ENCODE measurements at places on chromosomes 6 and 20. TPM values are rescaled to one million over a fixed set of nuclear protein-coding genes. Genes with fewer than 3 reads are reported as not detected.

GRCh38 chr20:10002866-10003265 is 31.9 kb upstream of the ANKEF1 start:
- no peak for DNase-seq

DNA sequence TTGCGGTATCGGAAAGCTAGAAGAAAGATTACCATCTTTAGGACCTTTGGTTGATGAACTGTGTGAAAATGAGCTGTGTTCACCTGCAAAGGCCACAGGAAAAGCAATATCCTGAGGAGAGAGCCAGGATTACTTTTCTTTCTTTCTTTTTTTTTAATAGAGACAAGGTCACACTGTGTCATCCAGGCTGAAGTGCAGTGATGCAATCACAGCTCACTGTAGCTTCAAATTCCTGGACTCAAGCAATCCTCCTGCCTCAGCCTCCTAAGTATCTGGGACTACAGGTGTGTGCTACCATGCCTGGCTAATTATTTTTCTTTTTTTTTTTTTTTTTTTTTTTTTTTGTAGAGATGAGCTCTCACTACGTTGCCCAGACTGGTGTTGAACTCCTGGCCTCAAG is 17.2 kb downstream of the FAM184A start:
- no peak for DNase-seq

GRCh38 chr6:163608204-163608644 is 193.7 kb downstream of the QKI start:
- DNase-seq: no peak

- DNase-seq: no peak
Observed at GRCh38 chr20:16062661-16063581, 510.3 kb downstream of the KIF16B start.

DNA sequence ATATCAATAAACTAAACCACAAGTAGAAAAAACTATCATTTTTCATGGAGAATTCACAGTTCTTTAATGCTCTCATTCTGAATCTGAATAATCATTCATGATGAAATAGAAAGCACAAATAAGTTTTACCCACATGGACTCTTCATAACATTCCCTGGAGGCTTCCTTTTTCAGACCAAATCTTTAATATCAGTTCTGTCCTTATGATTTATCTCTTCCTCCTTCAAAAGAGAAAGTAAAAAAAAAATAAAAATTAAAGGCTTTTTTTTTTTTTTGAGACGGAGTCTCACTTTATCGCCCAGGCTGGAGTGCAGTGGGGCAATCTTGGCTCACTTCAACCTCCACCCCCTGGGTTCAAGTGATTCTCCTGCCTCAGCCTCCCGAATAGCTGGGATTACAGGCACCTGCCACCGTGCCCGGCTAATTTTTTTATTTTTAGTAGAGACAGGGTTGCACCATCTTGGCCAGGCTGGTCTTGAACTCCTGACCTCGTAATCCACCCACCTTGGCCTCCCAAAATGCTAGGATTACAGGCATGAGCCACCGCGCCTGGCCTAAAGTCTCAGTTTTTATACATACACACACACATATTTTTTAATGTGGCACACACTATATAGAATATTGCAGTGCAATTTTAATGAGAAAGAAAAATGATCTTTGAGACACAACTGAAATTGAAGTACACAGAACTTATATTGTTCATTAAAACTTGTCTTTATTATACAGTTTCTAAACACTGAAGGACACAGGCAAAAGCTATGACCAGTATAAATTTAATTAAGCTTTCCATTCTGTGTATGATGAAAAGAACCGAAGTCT is 31.9 kb upstream of the ZNF217 start:
- DNase-seq: no peak

HSPA12B gene
- 15.0 TPM for total RNA-seq

RNGTT gene
- total RNA-seq: 5.7 TPM

GNMT gene
- total RNA-seq: 0.79 TPM

RAET1L gene
- not detected for total RNA-seq

TP53TG5 gene
- total RNA-seq: 3.2 TPM

TRIM40 gene
- total RNA-seq: not detected

SYNDIG1 gene
- total RNA-seq: 23.0 TPM

SPEF1 gene
- total RNA-seq: not detected

Measured in heart left ventricle (tissue), 16 donors.